Activated T-cell treated with anti-CD3 and anti-CD28 coated beads, Interleukin-2, amount 50 U/mL, for 72 hours (primary cell): ENCODE measurements at places on chromosomes 6 and 20. TPM values are rescaled to one million over a fixed set of nuclear protein-coding genes. Genes with fewer than 3 reads are reported as not detected.

- DNase-seq = no peak
Observed at GRCh38 chr6:139653111-139653510, 278.7 kb upstream of the CITED2 start.

- DNase-seq = no peak
Observed at GRCh38 chr6:35044145-35044745, 96.9 kb downstream of the TCP11 start.

DNA sequence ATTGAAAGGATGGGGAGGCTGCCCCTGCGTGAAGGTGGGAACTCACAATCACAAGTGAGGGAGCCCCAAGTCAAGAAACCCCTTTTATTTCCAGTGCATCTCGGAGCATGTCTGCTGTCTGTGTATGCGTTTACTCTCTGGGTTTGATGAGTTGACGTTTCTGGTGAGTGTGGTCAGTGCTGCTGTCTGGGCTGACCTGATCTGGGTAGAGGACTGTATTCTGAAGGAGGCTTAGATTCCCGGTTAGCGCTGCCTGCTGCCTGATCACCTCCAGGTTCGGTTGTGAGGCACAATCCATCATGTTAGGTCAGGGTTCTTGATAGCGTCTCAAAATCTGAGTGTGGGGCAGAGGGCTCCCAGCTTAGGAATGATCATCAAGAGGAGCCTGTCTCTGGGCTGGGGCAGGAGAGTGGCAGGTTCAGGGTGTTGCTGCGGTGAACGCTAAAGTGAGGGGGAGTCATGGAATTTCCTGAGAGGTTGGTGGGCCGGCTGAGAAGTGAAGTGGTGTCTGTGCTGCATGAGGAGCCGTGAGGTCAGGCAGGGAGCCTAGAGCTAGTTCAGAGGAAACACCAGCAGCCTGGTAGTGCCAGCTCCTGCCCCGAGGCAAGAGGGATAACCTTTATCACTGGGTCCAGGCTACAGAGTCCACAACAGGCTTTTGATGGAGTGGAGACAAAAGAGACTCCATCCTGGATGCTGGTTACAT lies 225.3 kb upstream of the CST7 start:
- DNase-seq = no peak

DNA sequence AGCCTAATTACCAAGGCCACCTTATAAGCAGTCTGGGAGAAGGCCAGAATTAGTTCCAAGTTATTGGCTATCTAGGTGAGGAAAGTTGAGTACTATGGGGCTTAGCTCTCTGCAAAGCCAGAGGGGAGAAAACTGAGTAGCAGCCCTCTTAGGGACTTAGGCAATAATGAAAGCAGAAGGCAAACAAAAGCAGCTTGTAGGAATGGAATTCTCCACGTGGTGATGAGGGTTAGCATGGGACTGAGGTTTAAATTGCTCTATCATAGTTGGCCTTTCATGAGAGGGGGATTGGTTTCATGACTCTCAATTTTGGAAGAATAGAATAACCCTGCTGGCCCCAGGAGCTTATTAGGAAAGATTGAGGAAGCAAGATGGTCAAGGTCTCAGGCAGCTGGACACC lies 7.0 kb upstream of the UBE2J1 start:
- DNase-seq = no peak

GRCh38 chr6:81486234-81486633 lies 266.2 kb downstream of the TENT5A start:
- no peak for DNase-seq

- DNase-seq = no peak
Observed at GRCh38 chr20:37389241-37389747, 43.4 kb downstream of the SRC start.

- DNase-seq = no peak
Observed at GRCh38 chr20:1825938-1826445, 69.2 kb upstream of the SIRPA start.

- DNase-seq = no peak
Observed at GRCh38 chr20:60249436-60249835, 291.2 kb downstream of the CDH26 start.

DNA sequence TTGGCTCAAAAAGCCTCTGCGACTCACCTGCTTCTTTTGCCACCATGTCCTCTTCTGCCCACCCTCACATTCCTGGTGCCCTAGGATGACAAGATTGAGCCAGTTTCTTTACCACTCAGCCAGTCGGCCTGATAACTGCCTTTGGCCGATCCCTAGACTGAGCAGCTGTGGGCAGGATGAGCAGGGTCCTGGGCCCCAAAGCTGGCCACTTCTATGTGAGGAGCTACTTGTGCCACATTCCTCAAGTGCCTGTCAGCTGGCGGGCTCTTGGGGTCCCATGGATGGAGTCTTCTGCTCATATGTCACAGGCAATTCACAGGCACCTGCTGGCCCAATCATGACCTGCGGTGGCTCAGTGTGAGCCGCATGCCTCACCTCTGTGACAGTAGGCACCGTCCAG lies 16.5 kb downstream of the DYNLRB1 start:
- DNase-seq = no peak

Gene SIM1
- total RNA-seq = 0.07 TPM

Gene EPHA7
- total RNA-seq = not detected

Gene CRISP2
- total RNA-seq = not detected

Gene TMEM30A
- total RNA-seq = 56.2 TPM

Gene WASF1
- total RNA-seq = 3.3 TPM

Gene SEL1L2
- total RNA-seq = not detected
